Testis (tissue), 5 donors: ENCODE measurements at places on chromosomes 16 and 17. TPM values are rescaled to one million over a fixed set of nuclear protein-coding genes. Genes with fewer than 3 reads are reported as not detected.

GRCh38 chr16:27597361-27597760 is 47.4 kb downstream of the KATNIP start:
- no peak for DNase-seq

DNA sequence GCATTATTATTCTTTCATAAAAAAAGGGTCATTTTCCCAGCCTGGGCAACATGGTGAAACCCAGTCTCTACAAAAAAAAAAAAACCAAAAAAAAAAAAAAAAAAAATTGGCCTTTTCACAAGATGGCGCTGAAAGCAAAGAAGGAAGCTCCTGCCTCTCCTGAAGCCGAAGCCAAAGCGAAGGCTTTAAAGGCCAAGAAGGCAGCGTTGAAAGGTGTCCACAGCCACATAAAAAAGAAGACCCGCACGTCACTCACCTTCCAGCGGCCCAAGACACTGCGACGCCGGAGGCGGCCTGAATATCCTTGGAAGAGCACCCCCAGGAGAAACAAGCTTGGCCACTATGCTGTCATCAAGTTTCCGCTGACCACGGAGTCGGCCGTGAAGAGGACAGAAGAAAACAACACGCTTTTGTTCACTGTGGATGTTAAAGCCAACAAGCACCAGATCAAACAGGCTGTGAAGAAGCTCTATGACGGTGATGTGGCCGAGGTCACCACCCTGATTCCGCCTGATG is 4.9 kb upstream of the PGAP6 start:
- peak; percentile 79 for DNase-seq

- no peak for DNase-seq
These were observed 1.8 kb upstream of the NUBP1 start for GRCh38 chr16:10741844-10742243.

DNA sequence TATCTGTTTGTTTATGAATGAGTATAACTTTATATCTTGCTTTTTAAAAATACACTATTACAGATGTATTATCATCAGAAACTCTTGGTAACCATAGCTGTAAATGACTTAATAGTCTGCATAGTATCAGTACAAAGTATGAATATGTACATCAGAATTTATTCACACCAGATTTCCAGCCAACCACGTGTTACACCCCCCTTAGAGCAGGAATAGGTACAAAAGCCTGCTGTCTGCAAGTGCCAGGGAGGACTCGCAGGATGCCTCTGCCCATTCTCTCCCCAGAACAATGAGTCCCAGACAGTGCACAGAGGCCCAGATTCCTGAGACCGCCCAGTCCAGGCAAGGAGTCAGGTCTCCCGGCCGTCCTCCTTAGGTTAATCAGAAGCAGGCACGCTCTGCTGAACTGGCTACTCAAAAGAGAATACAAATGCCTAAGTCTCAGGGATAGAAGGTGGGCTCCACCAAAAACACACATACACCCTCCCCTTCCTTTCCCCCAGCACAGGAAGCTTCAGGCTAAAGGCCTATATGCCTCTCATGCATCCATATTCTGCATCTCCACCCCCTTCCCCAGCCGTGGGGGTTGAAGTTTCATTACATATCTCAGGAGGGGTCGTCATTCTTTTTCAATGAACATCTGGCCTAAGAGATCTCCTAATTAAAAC is 159.1 kb upstream of the CDH11 start:
- no peak for DNase-seq

DNA sequence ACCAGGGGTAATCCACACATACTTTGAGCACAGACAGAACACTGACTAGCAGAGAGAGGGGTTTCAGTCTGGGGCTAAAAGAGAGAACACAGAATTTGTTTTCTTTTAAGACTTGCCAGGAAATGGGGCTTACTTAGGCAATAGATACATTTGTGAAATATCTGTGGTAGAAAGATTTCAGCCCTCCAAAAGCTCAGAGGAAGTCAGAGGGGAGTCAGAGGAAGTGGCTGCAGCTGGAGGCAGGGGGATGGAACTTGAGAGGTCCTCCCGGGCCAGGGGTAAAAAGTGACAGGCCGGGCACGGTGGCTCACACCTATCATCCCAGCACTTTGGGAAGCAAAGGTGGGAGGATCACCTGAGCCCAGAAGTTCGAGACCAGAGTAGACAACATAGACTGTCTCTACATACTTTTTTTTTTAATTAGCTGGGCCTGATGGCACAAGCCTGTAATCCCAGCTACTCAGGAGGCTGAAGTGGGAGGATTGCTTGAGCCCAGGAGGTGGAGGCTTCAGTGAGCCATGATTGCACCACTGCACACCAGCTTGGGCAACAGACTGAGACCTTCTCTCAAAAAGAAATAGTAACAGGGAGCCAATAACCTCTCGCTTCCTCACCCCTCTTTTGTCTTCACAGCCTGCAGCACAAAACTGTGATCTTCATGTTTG is 49.9 kb downstream of the NLRC5 start:
- DNase-seq: no peak

DNA sequence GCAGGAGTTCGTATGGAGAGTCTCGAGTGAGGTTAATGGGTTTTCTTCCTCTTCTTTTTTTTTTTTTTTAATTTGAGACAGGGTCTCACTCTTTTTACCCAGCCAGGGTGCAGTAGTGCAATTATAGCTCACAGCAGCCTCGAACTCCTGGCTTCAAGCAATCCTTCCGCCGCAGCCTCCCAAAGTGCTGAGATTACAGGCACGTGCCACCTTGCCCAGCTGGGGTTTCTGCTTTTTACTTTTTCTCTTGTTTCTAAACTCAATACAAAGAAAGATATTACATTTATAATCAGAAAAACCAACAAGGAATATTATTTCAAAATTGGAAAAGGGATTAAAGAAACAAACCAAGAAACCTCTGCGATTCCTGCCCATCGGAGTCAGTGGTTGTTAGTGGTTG is 175.9 kb downstream of the SEC14L1 start:
- DNase-seq: no peak

DNA sequence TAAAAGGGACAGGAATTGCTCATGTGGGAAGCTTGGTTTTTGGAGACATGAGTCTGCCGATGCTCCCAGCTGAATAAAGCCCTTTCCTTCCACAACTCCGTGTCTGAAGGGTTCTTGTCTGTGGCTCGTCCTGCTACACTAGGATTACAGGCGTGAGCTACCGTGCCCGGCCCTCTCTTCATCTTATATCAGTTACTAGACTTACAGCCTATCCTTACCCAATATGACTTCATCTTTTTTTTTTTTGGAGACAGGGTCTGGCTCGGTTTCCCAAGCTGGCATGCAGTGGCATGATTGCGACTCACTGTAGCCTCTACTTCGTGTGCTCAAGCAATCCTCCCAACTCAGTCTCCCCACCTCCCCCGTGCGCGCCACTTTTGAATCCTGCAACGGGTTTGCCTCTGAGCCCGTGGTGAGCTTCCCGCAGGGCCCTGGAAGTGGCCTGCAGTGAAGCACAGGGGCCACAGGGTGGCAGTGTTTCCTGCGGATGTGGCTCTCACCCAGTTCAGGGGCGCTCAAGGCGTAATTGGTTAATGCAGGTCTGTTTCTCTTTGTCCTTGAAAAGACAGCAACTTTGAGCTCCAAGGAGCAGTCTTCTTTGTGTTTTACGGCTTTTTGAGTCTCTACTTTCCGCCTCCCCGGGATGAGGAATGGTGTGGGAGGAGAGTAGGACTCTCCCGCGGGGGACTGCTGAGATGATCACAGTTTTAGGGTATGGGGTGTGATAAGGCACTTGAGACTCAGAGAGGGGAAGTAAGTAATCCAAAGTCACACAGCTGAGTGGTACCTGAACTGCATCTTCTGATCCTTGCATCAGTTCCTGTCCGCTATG is 22.7 kb upstream of the GPRC5B start:
- DNase-seq: peak; percentile 79

DNA sequence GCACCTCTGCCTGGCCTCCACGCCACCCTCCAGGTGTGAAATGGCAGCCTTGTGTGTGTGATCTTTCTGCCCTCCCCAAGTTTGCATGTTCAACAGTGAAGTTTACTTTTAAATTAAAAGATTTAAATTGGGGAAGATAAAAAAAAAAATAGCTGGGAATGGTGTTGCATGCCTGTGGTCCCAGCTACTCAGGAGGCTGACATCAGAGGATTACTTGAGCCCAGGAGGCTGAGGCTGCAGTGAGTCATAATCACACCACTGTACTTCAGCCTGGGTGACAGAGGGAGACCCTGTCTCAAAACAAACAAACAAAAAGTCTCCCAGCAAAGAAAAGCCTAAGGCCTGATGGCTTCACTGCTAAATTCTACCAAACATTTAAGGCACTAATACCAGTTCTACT is 35.4 kb upstream of the RNF43 start:
- DNase-seq: no peak

- DNase-seq: no peak
These were observed 18.9 kb downstream of the C17orf75 start for GRCh38 chr17:32323046-32323445.

DNA sequence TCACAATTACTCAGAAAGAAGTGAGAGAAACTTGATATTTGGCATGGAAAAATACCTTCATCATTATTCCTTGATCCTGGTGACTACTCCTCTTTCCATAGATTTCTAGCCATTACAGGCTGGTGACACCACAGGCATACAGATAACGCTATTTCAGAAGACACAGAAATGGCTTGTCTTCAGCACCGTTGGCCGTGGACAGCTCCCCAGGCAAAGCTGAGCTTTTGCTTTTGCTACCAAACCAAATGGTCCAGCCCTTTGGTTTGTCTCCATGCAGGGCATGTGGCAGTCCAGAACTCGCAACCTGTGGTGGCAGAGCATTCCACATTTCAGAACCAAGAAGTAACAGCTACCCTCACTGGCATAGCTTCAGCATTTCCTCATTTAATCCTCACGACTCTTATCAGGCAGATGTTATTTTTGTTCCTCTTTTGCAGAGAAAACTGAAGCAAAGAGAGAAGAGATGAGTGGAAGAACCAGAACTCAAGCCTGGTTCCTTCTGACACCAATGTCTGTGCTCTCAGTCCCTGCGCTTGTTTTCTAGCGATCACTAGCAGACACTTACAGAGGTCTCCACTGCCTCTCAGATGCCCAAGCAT is 55.5 kb downstream of the HS3ST4 start:
- DNase-seq: peak; percentile 16

- no peak for DNase-seq
These were observed 223.0 kb downstream of the NTN1 start for GRCh38 chr17:9244066-9245052.

PRSS8 gene
- 0.74 TPM for total RNA-seq

DNA sequence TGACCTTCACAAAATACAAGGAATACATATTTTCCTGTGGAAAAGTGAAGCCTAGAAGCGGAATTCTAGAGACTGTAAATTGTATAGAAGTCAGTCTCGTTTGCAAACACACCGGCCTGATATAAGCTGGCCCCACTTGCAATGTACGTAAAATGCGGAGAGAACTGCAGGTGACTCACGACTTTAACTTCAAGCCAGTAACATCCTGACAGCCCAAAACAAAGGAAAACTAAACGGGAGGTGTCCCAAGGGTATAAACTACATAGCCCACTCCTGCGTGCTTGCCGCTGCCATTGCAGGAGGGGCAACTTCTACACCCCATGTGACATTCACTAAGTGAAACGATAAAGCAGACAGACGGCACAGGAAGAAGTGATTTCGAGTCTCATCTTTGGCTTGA is 101.6 kb downstream of the CYTH1 start:
- DNase-seq: no peak

- no peak for DNase-seq
These were observed 11.0 kb upstream of the ABAT start for GRCh38 chr16:8663192-8664089.

- DNase-seq: no peak
These were observed 29.6 kb upstream of the SHISA9 start for GRCh38 chr16:12871784-12872183.

DNA sequence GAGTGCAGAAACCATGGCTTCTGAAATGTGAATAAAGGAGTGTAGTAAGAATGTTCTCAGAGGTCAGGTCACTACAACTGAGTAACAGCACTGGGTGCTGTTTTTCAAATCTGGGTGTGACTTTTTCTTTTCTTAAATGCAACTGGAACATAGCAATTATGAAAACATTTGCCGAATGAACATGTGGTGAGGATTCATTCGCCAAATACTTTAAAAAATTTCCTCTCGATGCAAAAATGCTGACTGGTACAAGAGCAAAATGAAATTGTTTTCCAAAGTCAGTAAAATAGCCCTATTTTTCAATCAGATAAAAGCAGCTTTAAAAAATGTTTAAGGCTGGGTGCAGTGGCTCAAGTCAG is 18.6 kb downstream of the ZDHHC7 start:
- no peak for DNase-seq

GRCh38 chr16:10892782-10893318 is 15.8 kb downstream of the CIITA start:
- DNase-seq: no peak

- DNase-seq: no peak
These were observed 49.4 kb upstream of the SREBF1 start for GRCh38 chr17:17886226-17886625.

HOXB5 gene
- 0.71 TPM for total RNA-seq

DNA sequence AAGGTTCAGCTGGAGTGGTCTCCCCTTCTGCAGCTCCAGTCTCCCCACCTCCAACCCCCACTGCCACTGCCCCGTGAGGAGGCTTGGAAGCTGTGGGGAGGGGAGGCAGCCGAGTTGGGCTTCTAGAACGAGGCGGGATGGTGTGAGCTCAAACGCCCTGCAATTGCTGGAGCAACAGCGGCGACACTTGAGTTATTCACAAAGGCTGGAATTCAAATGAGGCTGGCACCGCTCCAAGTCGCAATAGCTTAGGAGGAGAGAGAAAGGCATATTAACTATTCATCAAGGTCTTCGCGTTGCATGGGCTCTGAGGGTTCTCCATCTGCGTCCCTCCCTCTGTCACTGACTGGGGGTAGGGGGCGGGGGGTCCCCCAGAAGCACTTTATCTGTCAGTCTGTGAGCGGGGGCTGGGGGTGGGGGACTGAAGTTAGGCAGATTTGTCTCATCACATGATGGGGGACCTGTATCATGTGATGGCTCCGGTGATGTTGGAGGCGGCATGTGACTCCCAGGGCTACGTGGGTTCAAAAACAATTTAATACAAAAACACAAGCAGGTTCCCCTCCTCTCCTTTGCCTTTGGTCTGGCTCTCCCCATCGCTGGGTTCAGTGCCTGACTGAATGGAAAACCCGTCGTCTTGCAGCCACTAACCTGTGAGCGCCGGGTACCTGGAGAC is 70.5 kb downstream of the RBBP6 start:
- peak; percentile 63 for DNase-seq

DNA sequence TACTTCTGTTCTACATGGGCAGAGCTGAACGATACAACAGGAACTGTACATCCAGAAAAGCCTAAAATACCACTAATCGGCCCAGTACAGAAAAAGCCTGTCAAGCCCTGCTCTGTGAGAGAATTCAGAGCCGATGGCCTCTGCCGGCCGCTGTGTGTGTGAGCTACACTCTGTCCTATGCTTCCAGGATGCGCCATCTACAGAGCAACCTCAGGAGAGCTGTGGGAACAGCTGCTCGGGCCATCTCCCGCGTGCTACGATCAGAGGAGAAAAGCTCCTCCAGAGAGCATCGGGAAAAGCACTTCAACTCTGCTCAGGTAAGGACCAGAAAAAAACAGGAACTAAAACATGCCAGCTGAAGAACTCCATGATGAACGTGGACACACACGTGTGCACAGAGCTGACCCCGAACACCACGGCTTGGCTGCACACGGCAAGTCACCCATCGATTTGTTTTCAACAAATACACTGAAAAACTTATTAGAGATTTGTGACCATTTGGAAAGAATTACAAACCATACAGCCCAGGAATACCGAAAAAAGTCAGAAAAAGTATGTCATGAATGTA is 115.9 kb downstream of the ANKRD11 start:
- DNase-seq: no peak
